ENCODE measurements at places on chromosomes 1 and 21.

DNA sequence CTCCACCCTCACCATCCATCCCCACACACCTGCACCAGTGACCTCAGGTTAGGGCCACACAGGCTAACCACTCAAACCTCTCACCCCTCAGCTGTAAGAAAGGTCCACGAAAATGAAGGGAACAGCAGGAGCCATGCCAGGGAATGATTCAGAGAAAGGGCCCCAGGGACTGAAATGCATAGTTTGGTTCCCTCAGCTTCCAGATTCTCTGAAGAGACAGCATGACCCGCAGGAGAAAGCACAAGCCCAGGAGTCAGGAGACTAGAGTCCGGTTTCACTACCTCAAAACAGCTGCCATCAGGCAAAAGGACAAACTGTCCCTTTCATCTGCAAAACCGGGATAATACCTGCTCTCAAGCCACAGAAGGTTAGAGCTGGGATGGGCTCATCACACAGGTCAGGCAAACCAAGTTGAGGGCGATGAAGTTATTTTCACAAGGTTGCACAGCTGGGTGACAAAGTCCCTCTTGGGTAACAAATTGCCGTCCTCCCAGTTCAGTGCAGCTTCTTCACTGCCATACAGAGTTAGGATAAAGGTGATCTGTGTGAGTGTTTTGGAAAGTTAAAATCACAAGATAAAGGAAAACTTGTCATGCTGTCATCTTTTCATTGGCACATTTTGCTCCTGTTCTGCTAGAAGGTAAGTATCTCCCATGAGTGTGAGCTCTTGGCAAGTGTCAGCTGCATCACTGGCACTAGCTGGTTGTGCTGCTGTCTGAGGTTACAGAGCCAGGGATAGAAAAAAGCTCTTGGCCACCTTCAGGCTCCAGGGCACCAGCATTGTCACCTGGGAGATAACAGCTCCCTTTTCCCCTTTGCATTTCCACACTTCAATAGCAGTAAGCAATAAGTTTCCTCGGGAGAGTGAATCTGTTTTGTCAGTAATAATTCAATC lies 120.4 kb downstream of the KCNH1 start:
- no peak for DNase-seq

- DNase-seq, result no peak
Observed at GRCh38 chr21:44049606-44050005, 37.5 kb downstream of the TRAPPC10 start.

DNA sequence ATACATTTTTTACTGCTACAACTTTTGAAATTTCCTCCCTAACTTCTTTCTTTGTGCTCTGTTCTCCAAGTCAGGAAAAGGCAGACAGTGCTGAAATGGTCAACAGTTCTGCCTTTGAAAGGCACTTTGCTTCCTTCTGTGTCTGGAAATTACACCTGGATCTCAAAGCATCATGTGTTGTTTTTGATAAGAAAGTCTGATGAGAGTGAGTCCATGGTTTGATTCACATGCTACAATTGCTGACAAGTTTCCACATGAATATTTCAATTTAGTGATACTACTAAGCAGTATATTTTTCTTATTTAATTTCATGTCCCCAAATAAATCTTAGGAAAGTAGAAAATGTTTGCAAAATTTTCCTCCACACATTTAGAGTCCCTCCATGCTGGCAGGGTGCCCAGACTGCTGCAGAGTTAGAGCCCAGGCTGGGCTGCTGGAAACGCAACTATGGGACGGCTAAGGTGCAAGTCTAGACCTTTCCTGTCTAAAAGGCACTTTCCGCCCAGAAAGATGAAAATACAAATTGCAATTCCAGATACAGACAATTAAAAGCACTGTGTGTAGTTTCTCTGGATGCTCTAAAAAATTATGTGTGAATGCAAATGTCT lies 96.6 kb upstream of the RUNX1 start:
- DNase-seq, result no peak

DNA sequence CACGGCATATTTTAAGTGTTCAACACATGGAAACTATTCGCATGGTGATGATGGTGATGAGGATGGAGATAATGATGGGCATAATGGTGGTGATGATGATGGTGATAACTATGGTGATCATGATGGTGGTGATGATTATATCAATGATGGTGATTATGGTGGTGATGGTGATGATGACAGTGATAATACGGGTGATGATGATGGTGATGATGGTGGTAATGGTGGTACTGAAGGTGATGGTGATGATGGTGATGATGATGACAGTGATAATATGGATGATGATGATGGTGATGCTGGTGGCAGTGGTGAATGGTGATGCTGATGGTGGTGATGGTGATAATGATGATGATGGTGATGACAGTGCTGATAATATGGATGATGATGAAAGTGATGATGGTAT lies 341.8 kb upstream of the VAMP3 start:
- no peak for DNase-seq

DNA sequence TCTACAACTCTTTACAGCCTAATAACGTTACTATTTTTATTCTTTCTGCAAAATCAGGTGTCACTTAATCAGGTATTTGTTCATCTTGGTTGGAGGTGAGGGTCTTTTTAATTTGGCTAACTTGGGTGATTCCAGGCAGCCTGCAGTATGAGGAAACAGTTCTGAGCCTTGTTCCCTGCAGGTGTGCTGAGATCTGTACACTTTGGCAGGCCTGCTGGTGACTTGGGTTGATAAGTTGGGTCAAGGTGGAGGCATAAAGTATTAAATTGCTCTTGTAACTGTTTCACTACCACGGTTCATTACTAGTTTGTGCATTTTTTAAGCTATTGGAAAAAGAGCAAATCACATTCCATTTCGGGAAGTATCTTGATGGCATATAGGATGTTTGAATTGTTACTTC lies 10.0 kb downstream of the MAP3K21 start:
- DNase-seq, result no peak

GRCh38 chr21:18007121-18007520 lies 188.0 kb upstream of the C21orf91 start:
- no peak for DNase-seq

- DNase-seq, result no peak
Observed at GRCh38 chr1:61081144-61081685, 1.1 kb upstream of the NFIA start.

DNA sequence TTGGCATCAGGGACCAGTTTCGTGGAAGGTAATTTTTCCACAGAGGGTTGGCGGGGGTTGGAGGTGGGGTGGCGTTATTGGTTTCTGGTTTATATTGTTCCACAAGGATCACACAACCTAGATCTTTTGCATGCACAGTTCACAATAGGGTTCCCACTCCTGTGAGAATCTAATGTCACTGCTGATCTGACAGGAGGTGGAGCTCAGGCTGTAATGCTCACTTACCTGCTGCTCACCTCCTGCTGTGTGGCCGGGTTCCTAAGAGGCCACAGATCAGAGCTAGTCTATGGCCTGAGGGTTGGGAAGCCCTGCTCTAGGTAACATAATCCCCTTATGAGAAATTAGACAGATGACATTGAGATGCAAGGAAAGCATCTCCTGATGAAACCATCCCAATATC lies 12.6 kb downstream of the GBP5 start:
- DNase-seq, result no peak

- no peak for DNase-seq
Observed at GRCh38 chr1:81069856-81070255, 730.9 kb upstream of the ADGRL2 start.

GRCh38 chr1:181257117-181257516 lies 168.6 kb downstream of the IER5 start:
- DNase-seq, result no peak

DNA sequence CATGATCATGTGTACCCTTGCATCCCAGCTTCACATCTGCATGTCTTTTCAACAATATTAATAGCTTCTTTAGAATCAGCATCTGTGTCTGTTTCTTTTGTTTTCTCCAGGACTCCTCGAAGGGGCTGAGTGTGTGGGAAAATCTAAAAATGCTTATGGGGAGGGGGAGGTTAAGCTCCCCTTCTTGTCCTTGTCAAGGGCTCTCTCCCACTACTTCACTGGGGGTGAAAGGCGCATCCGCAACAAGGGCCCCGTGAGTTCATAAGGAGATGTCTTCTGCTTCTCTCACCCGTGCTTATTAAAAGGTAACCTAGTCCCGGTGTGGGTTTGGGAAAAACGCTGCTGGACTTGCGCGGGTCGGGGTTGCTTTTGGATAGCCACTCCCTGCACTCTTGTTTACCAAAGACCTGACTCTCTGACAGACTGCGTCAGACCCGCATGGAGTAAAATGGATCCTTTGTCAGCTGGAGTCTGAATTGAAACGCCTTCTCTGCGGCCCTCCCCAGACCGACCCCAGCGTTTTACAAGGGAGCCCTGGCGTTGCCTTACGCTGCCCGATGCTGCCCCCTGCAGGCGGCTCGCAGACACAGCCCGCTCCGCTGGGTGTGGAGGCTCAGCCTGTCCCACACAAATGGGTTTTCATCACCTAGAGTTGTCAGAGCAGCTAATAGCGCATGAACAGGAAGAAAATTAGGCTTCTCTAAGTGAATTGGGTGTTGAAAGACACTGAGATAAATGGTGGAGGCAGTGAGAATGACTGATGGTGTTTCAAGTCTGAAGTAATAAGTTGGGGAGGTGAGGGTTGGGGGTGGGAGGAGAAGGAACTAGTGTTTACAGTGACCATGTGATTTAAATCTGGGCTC lies 53.8 kb downstream of the IER5 start:
- peak; percentile 97 for DNase-seq

- DNase-seq, result no peak
Observed at GRCh38 chr1:215018555-215018954, 64.0 kb upstream of the KCNK2 start.

GRCh38 chr21:46001821-46002681 lies 20.5 kb downstream of the COL6A1 start:
- DNase-seq, result peak; percentile 85
